MV-4-11 (cell line): ENCODE measurements at places on chromosomes 6 and 20.

GRCh38 chr20:61685462-61685861, 380.2 kb downstream of the TAF4 start:
- no peak for DNase-seq

DNA sequence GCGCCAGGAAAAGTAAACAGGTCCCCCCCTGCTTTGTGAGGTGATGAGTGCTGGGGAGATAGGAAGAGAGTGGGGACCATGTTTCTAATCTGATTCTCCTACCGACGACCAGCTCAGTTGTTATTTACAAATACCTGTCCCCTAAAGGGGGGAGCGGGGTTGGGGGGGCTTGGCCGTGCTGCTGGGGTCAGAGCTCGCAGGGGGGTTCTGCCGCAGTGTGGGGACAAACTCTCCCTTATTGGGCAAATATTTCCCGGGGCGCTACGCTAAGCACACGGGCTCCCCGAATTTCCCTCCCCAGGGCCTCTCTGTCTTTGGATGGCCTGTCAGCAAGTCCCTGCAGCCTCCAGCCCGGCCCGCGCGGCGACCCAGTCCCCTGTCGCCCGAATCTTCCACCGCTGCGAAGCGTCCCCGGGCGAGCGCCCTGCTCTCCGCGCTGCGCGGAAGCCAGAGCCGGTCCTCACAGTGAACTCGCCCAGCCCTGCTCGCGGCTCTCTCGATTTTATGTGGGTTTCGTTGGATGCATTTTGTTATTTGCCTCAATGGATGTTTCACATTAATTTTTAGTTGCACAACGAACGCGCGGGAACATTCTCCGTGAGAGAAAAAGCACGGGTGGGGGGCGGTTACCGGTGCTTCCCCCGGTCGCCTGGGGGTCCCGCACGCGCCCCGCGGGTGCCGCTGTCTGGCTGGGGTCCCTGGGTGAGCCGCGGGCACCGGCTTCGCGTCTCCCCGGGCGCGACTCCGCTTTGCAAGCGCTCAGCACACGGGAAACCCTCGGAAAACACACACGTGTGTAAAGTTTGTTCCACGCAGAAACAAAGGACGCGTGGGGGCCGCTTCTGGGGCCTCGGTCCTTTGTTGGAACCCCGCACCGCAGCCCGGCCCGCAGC, 1.5 kb upstream of the STX16 start:
- DNase-seq: no peak

DNA sequence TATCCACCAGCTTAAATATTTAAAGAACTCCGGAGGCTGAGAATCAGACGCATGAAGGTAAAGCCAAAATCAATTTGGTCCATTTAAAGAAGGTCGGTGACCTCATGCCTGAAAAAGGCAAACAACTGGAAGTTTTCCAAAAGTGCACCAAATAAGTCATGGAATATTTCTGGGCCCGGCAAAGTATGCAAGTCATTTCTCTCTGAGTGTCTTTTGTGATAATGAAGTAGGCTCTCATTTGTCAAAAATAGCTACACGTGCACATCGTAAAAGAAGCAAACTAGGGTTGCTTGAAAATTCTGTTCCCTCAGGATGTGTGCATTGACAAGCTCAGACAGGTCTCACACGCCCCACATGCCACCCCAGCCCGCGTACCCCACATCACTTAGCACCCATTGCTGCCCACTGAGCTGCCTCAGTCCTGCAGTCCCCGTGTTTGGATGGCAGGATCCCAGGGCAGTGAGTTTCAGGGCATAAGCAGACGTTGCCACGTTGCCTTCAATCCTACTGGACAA, 20.5 kb upstream of the PYGB start:
- no peak for DNase-seq

DNA sequence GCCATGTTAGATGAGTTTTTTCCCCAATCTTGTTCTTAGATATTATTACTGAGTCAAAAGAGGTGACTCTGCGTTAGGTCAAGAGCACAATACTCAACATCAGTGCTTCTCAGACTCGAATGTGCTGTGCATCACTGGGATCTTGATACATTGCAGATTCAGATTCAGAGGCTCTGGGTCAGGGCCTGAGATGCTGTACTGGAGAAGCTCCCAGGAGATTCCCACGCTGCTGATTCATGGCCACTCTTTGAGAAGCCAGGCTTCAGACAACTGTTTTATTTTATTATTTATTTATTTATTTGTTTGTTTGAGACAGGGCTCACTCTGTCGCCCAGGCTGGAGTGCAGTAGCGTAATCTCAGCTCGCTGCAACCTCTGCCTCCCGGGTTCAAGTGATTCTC, 41.4 kb upstream of the ARID1B start:
- no peak for DNase-seq

DNA sequence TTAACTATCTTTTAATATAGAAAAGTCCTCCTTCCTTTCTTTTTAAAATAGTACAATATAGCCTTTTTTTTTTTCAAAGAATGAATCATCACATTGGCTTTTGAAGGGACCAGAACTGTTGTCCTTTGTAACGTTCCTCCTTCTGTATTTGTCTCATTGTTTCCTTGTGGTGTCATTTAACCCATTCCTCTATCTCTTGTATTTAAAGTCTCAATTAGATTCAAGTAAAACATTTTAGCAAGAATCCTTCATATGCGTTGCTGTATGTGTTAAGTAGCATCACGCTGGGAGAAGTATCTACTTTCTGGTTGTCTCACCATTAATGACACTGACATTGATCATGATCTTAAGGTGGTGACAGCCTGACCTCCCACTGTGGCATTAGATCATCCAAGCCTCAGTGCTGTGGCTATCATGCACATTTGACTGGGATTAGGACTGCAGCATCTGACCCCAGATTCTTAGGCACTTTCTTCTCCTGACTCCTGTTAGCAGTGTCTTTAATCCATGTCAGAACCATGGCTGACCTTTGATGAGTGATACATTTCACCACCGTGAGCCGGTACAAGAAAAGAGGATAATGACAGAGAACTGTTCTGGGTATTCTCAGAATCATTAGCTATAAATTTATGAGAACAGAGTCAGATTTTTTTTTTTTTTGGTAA, 67.5 kb upstream of the TFB1M start:
- peak; percentile 47 for DNase-seq

DNA sequence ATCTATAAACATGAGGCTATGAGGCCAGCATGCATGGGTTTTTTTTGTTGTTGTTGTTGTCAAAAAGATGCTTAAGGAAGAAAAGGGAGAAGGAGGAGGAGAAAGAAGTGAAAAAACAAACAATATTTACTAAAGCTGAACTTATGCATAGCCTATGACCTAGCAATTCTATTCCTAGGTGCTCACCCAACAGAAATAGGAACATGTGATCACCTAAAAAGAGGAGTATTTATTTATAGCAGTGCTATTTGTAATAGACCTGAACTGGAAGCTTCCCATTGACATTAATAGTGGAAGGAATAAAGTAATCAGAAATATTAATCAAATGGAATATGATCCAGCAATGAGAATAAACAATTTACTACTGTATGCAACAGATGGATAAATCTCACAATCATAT, 156.5 kb upstream of the OLIG3 start:
- DNase-seq: no peak

- no peak for DNase-seq
These were observed 86.4 kb upstream of the POU3F2 start for GRCh38 chr6:98747960-98748359.

DNA sequence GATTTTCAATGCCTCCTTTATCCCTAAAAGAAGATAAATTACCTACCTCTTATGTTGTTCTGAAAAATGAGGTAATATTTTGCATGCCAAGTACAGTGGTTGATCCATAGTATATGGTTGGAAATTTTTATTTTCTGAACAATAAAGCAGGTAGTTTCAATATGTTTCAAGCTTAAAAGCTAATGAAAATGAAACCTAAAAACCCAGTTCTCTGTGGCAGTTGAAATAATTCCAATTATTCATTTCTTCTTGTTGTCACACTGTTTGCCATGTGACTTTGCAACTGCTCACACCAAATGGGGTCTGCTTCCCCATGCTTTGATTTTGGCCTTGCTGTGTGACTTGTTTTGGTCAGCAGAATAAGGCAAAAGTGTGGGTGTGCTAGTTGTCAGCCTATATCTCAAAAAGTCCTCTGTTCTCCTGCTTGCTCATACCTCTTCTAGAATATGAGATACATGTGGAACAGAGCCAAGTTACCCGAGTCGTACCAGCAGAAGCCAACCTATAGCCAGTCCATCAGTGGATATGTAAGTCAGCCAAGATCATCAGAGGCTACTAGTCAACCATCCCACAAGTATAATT, 197.2 kb upstream of the THEMIS start:
- DNase-seq: no peak

DNA sequence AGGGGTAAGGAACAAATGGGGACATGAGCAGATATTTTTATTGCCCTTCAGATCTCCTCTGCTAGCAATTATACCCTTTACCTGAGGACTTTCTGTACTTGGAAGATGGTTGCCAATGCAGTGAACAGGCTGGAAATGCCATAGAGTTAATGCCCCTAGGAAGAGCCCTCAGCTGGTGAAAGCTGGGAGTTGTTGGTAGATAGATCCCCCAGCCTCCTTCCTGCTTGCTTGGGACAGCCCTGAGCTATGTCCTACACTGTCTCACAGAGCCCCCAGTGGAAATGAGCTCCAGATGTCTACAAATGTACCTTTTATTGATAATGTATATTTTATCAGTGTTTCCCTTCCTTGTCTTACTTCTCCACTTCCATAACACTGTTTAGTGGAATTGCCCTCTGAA, 87.6 kb upstream of the PAK5 start:
- DNase-seq: no peak

DNA sequence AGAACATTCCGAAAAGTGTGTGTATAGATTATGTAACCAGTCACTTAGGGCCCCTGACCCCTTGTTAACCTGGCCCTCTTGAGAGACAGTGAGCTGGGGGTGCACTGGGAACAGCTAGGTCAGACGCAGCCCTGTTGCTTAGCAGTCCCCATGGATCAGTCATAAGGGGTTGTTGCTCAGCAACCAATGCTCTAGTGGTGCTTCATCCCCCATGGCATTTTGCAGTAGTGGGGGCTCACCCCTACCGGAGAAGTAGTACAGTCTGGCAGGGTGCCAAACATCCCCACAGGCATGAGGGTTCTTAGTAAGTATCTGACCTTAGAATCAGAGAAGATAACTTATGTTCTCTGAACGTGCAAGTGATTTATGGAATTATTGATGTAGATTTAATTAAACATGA, 12.3 kb downstream of the PKIB start:
- DNase-seq: no peak

- DNase-seq: no peak
These were observed 40.1 kb downstream of the RNF144B start for GRCh38 chr6:18427296-18427695.

GRCh38 chr6:137488150-137489045, 5.8 kb downstream of the OLIG3 start:
- DNase-seq: no peak

GRCh38 chr20:34525709-34526416, 9.6 kb downstream of the DYNLRB1 start:
- peak; percentile 11 for DNase-seq

DNA sequence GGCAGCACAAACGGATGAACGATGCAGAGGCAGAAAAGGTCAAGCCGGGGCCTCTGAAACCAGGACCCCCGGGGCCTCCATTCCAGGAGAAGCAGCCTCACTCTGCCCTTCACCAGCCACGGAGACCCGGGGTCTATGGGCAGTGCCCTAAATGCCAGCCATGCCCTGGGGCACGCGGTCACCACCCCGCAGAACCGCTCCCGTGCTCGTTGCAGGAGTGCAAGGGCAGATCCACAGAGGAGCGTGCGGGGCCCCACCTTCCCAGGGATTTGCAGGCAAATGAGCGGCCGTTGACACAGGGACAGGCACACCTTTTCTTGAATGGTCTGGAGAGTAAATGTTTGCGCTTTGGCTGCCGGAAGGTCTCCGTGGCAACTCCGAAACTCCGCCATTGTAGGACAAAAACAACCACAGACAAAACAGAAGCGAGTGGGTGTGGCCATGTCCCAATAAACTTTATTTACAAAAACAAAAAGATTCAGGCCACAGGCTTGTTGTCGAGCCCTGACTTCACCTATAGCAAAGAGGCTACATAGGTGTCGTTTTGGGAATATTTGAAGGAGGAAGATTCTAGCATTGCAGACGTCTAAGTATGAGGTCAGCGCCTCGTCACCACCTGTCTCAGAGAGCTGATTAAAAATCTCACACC, 163.3 kb downstream of the TAF4 start:
- DNase-seq: no peak

GRCh38 chr6:112005013-112005371, 48.9 kb upstream of the CCN6 start:
- DNase-seq: peak; percentile 54

DNA sequence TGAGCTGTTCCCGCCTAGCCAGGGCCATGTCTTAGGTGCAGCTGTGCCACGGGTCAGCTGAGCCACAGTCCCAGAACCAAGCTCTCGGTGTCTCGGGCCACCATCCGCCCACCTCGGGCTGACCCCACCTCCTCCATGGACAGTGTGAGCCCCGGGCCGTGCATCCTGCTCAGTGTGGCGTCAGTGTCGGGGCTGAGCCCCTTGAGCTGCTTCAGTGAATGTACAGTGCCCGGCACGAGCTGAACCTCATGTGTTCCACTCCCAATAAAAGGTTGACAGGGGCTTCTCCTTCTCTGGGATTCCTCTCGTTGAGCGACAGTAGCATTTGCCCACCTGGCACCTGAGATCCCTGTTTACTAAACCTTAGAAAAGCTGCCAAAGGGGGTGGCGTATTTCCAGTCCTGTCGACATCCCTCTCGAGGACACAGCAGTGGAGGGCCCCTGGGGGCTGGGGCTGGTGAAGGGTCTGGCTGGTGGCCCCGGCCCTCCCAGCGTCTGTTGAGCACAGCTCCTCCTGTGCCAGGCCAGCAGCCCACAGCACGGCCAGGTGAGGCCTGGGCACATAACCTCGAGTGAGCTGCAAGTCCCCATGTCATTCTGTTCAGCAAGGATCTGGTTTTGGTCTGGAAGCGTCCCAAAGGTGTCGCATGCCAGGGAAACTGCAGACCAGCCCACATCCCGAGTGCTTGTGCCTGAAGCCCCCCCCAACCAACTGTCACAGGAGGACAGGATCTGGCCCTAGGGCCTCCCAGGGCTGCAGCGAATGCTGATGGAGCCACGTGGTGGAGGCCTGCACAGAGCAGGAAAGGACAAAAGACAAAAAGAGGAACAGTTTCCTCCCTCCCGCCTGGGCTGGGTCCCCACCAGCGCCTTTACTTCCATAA, 21.2 kb upstream of the PYGB start:
- peak; percentile 48 for DNase-seq

- no peak for DNase-seq
These were observed 32.1 kb upstream of the COL21A1 start for GRCh38 chr6:56279331-56280080.

DNA sequence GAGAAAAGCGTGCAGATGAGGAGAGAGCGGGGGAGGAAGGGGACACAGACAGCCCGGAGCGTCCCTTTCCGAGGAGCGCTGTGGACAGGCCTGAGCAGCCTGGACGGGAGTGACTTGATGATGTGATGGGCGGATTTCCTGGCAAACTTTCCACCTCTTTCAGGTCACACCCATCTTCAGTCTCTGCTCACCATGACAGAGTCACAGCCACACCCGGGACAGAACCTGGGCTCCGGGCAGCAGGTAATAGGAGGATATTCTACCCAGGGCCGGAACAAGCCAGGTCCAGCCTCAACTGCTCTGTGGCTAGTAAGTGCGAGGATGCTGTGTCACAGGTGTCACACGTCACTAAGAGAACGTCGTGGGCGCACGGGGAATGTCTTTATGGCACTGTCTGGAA, 84.3 kb downstream of the THBS2 start:
- no peak for DNase-seq
